Hematopoietic multipotent progenitor cell treated with erythropoietin and hydrocortisone succinate and interleukin-3 and kit ligand, for 6 days (in vitro differentiated cells): ENCODE measurements at places on chromosomes 13 and 19.

DNA sequence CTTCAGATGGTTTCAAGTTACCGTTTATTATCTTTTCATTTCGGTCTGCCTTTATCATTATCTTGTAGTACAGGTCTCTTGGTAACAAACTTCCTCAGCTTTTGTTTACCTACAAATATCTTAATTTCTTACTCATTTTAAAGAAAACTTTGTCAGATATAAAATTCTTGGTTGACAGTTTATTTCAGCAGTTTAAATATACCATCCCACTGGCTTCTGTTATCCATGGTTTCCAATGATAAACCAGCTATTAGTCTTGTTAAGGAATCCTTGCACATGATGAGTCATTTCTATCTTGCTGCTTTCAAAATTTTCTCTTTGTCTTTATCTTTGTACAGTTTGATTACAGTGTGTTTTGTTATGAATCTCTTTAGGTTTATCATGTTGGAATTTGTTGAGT is 308.3 kb upstream of the SPRY2 start:
- no peak for DNase-seq

GRCh38 chr19:32458500-32459123 is 53.0 kb downstream of the DPY19L3 start:
- DNase-seq: no peak

DNA sequence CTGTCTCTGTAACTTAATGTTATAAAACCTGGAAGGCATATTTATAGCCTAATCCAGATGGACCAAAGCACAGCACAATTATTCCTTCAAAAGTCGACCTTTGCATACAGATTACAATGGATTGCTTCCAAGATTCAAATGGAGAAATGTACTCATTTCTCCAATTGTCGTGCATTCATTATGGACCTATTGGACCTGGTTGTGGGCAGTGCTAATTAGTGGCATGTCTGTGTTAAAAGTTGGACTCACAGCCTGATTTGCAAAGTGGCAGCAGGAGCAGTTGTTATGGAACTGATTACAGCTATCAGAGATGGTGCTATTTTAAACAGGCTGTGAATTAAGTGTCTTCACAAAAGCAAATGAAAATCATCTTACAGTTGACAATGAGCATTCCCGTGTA is 1529.3 kb upstream of the SLC10A2 start:
- DNase-seq: no peak

- DNase-seq: no peak
Measured at GRCh38 chr13:42388326-42388725, 116.4 kb downstream of the AKAP11 start.

- DNase-seq: peak; percentile 22
Measured at GRCh38 chr19:16398530-16399249, 73.1 kb downstream of the EPS15L1 start.

- DNase-seq: no peak
Measured at GRCh38 chr13:110681868-110682550, 23.9 kb downstream of the CARS2 start.

DNA sequence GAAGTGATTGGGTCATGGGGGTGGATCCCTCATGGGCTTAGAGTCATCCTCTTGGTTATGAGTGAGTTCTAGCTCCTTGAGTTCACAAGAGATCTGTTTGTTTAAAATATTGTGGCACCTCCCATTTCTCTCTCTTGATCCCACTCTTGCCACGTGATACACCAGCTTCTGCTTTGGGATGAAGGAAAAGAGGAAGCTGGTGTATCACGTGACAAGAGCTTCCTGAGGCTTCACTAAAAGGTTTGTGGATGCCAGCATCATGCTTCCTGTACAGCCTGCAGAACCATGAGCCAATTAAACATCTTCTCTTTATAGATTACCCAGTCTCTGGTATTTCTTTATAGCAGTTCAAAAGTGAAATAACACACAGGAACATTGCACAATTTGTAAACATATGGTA is 352.5 kb upstream of the ATXN8OS start:
- DNase-seq: no peak

- DNase-seq: no peak
Measured at GRCh38 chr19:3012621-3013262, 16.3 kb downstream of the TLE2 start.

GRCh38 chr19:14048443-14049153 is 13.3 kb downstream of the PALM3 start:
- DNase-seq: peak; percentile 74

GRCh38 chr19:3440082-3440481 is 40.2 kb downstream of the SMIM24 start:
- peak; percentile 84 for DNase-seq

DNA sequence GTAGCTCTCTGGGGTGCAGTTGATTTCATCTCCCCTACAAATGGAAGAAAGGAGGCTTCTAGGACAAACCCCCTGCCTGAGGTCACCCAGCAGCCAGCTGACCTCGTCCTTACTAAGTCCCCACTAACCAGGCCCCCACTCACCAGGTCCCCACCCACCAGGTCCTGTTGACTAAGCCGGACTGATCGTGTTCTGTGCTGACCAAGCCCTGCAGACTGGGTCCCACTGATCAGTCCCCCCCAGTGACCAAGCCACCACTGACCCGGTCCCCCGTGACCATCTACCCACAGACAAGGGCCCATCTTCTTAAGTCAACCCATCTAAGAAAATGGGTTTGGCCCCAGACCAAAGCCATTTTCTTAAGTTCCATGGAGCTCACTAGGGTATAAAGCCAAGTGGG is 36.8 kb upstream of the TPM4 start:
- no peak for DNase-seq

DNA sequence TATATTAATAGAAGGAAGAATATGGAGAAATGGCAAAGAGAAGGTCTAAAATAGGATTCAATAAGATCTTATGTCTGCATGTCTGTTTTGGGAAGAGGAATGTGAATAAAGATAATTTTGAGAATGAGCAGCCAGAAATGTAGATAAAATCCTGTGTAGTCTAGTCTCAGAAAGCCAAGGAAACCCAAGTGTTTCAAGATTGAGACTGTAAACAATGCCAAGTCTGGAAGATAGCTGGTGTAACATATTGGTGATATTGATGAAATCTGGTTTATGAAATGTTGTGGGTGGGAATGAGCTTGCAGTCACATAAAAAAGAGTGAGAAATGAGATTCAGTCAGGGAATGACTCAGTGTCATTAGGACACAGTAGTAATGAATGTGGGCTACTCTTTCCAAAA is 1180.3 kb upstream of the PCDH20 start:
- DNase-seq: no peak

DNA sequence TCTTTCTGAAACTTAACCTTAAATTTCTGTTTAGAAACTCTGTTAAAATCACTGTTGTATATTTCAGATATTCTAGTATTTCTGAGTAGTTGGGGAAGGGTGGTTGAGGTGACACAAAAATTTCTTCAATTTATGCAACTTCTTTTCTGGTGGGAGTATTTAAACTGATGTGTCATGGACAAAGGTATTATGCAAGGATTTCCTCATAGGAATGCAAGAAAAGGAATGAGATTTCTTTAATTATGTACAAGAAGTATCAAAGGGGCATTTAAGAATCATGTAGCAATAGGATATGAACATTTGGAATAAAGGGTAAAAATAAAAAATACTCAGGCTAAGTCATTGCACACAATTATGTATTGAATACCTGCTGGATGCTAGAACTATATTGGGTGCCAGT is 575.8 kb upstream of the KLF12 start:
- DNase-seq: no peak

DNA sequence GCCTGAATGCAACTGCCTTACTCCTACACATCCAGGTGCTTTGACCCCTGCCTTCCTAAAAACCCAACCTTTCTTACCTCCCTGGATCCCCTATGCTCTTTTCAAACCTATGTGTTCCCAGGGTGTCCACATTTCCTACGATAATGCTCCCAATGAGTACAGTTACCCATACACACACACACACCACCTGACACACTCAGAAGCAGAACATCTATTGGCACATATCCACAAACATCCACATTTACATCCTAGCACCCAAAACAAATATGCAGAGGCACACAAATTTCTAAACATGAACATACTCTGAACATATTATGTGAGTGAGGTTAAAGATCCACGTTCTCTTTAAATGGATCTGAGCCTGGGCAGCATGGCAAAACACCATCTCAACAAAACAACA is 22.4 kb upstream of the PLAUR start:
- no peak for DNase-seq
